Cortex of kidney (tissue), 1 donor: ENCODE measurements at places on chromosomes 4 and X.

- DNase-seq: no peak
These were observed 18.9 kb upstream of the SPANXN3 start for GRCh38 chrX:143536176-143536575.

DNA sequence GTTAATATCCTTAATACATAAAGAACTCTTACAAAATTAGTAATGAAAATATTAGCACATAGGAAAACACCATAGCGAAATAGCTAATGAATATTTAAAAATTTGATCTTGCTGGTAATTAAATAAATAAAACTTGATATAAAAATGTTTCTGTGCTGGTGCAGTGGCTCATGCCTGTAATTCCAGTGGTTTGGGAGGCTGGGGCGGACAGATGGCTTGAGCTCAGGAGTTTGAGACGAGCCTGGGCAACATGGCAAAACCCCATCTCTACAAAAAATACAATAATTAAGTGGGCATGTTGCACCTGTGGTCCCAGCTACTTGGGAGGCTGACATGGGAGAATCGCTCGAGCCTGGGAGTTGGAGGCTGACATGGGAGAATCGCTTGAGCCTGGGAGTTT, 7.6 kb downstream of the FAM199X start:
- no peak for DNase-seq

GRCh38 chr4:186798951-186799659, 75.4 kb upstream of the FAT1 start:
- no peak for DNase-seq

- no peak for DNase-seq
These were observed 204.1 kb downstream of the BCOR start for GRCh38 chrX:39893417-39894338.

GRCh38 chrX:16187024-16187760, 19.9 kb downstream of the MAGEB17 start:
- DNase-seq: no peak

DNA sequence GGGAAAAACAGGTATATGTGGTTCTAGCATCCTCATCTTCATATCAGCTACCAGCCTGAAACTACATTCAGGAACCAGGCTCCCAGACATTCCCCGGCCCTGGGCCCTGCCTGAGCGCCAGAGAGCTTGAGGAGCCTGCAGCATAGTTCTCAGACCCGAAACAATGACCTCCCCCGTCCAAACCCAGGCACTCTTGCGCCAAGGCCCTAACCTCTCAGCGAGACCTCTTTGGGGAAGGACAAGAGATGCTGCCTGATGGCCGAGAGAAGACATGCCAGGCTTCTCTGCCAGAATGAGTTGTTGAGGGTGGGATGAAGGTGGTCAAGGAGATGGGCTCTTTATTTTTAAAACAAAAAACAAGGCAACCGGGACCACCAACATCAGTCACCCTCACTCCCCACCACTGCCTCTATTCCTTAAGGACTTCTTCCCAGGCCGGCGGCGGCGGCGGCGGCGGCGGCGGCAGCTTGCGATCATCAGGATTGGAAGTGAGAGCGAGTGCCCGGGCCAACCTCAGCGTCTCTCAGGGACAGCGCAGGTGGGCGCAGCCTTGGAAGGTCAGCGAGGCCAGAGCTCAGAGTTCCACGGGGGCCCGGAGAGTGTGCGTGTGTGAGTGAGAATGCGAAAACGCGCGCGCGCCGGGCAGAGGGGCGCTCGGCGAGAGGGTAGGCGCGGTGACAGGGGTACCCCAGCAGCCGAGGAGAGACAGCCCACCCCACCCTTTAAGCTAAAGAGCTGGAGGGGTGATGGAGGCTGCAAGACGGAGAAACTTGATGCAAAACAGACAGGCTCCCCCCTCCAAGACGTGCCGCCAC, 601 bp downstream of the INPP4B start:
- no peak for DNase-seq

DNA sequence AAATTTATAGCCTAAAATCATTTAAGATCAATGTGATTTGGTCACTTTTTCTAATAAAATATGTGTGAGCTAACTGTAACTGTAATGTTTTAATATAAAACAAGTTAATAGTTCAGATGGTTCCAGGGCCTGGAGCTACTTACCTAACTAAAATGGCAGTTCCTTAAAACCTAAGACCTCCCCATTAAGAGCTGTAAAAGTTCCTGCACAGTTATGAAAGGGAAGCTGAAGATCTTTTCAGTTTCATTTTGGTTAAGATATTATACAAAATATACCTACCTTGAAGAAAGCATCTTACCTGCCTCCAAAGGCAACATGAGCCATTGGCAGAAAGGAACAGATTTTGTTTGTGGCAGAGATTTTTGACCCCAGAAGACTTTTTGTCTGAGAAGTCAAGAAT, 30.1 kb downstream of the HPF1 start:
- no peak for DNase-seq

- DNase-seq: no peak
These were observed 19.1 kb downstream of the MFAP3L start for GRCh38 chr4:170007113-170007512.

GRCh38 chrX:38879631-38880220, 78.5 kb downstream of the MID1IP1 start:
- no peak for DNase-seq

DNA sequence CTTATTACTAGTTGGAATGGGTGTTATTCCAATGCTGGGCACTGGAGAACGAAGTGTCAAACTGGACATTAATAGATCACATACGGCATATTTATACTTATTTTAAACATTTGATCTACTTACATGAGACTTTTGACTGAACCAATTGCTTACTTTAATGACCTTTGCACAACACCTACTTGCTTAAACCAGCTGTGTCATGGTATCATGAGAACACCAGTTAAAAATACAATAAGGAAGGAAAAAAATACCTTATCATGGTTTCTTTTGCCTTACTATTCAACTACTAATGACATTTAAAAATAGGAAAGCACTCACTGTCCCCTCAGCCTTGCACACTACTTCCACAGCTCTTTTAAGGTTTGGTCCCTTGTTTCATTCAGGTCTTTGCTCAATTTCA, 146.9 kb downstream of the FAM13A start:
- DNase-seq: no peak

DNA sequence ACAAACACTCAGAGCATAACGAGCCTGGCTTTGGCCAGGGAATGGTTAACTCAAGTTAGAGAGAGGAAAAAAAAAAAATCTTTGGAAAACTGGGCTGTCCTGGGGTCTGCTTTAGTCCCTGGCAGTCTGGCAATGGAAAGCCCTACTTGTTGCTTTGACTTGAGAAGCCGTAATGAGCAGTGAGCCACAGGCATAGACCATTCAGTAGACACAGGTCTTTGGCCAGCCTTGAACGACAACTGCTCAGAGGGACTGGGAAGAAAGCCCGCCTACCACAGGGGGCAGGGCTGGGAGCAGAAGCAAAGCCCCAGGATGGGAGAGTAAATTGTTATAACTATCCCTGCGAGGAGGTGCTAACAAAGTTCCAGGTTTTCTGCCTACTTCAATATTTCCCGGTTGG, 25.9 kb downstream of the SLC25A43 start:
- DNase-seq: no peak

DNA sequence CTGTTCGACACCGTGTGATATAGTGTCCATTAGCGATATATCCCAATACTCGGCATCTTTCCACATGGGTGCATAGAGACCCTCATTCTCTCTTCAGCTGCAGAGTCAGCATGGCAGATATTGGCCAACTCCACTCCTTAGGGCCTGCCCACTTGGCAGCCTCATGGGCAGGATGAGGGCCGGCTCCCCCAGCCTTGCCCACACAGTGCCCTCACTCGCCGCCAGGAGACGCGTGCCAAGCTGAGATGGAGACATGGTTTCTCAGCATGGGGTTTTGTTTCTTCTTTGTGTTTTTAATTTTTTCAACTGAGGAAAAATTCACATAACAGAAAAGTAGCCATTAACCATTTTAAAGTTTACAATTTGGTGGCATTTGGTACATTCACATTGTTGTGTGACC, 5.3 kb upstream of the PLXNA3 start:
- no peak for DNase-seq

DNA sequence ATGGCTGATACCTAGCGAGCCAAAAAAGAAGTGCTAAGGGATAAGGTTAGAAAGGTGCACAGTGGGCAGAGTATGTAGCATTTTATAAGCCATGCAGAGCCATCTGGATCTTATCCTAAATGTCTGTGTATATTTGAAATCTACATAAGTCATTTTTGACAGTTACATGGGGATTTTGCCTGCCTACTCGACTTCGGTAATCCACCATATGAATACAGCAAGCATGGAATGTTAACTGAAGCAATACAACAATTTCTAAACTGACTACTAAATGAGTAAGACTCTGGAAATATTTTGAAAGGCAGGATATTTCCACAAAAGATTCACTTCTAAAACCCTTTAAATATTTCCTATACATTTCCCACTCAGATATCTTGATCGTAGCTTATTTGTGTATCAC, 122.5 kb downstream of the KCNIP4 start:
- DNase-seq: no peak

DNA sequence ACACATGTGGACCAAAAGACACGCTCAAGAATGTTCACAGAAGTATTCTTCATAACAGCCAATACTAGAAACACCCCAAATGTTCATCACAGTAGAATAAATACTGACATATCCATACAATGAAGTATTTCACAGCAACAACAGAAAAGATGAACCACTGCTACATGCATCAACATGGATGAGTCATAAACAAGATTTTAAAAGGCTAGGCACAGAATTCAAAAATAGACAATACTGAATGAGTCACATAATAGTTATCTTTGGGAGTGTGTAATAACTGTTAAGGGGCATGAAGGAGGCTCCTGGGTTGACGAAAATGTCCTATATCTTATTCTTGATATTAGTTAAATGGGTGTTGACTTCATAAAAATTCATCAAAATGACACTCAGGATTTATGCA, 43.5 kb downstream of the CLOCK start:
- no peak for DNase-seq

DNA sequence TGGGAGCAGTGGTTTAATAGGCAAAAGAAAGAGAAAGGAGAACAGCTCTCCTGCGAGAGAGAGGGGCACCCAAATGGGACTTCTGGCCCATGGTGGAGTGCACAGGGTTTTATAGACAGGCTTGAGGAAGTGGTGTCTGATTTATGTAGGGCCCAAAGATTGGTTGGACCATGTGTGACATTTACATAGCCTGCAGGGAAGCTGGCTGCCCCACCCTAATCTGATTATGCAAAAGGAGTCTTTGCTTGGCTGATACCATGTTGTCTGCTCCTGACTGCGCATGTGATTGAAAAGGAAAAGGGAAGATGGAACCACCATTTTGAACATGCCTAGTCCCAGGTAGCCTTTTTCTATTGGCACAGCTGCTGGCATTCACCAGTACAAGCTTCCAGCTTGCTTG, 100.0 kb upstream of the DIPK2B start:
- DNase-seq: no peak

DNA sequence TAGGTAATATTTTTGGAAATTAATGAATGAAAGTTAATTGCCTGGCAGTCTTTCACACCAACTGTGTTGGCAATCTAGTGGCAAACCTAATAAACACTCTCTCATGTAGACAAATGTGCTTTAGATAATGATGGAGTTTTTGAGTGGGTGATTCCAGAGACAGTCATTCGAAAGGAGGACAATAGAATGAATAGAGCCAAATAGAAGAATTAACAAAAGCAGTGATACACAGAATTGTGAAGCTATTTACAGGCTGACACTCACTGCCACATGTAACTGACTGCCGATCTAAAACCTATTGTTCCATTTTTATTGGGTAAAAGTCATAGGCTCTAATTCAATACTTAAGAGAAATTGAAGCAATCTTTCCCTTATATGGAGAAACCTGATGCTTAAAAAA, 338.5 kb downstream of the PCDH7 start:
- no peak for DNase-seq

GRCh38 chr4:150938873-150939499, 76.1 kb downstream of the LRBA start:
- DNase-seq: no peak

- DNase-seq: no peak
These were observed 7.7 kb downstream of the CCNQ start for GRCh38 chrX:153590961-153591956.

- no peak for DNase-seq
These were observed 46.2 kb downstream of the NEK1 start for GRCh38 chr4:169566021-169566818.

DNA sequence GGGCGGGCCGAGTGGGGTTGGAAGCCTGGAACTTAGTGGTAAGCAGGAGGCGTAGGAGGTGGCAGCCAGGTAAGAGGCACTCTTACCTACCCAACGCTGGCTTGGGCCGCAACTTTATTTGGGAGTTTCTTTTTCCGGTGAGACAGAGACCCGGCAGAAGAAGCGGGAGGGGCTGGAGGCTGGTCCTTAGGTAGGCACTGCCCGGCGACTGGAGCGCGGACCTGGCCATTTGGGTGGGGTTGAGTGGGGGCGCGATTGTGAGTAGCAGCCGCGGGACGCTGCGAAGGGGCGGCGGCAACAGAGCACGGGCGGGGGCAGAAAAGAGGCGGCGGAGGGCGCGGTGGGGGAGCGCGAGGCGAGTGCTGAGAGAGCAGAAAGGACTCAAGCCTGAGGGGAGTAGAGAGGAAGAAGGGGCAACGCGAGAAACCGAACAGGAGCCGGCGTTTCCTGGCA, 334 bp upstream of the POU4F2 start:
- DNase-seq: no peak

DNA sequence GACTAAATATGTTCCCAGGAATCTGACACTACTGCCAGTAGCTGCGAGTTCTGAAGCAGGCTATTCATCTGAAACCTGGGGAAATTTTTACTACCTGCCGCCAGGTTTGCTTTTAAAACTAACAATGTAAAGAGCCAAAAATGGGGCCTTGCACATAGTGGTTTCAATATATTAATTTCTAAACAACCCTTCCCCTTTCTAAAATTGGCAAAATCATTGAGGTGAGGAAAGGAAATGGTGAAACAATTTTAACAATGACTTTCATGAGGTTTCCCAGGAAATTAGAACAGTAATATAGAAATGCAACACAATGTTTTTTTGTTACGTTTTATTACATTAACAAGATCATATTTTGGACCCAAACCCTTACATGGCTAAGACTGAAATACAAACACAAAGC, 21.3 kb downstream of the FANCB start:
- DNase-seq: no peak

DNA sequence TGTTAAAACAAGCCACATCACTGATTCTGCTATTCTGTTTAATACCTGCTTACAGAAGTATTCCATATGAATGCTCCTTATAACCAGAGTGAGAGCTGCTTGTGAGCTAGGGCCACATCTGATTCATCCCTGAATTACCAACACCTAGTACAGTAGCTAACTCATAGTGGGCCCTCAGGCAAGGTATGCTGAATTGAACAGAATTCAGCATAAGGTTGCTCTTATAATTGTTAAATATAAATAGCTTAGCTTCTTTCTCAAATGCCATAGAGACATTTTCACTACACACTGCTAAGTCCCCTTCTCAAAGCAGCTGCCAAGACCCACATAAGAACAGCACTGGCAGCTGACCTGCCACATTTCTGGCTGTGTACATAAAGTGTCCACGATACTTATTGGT, 27.0 kb upstream of the MCF2 start:
- no peak for DNase-seq
